ENCODE measurements at places on chromosomes 12 and 14. TPM values are rescaled to one million over a fixed set of nuclear protein-coding genes. Genes with fewer than 3 reads are reported as not detected.

DNA sequence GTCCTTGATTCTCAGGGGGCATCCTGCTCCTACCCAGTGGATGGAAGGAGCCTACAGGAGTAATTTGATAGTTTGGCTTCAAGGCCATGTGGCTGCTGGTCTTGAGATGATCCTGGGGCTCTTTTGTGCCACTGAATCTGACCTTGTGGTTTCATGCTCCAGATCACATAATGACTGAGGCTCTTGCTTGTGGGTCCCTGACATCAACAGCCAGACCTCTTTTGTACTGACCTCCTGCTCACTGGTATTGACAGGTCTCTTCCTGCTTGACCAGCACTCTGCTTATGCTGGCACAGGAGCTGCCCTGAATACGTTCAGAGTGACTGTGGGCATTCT lies 23.2 kb upstream of the JPH4 start:
- DNase-seq: no peak

DNA sequence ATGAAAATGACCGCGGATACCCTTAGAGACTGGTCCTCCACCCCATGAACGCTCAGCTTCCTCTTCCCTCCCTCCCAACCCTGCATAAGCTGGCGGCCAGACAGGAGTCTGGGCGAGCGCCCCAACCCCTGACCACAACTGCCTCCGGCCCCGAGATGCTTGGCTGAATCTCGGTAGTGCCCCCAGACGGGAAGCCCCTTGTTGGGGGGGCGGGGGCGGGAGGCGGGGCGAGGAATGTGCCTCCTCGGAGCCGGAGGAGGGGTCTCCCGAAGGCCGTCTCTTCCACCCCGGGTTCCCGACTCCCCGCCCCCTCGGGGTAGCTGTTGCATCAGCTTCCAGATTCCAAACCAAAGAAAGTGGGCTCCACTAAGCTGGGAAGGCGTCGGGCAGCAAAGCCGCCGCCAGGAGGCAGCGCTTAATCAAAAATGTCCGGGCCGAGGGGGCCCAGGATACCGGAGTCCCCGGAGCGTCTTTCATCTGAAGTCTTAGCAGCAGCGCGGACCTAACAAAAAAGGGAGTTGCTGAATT lies 7.1 kb upstream of the MRPL52 start:
- DNase-seq: peak; percentile 77

- no peak for DNase-seq
Observed at GRCh38 chr14:93543766-93544165, 113.0 kb downstream of the UNC79 start.

The TSPAN19 gene
- 0.51 TPM for total RNA-seq

- no peak for DNase-seq
Observed at GRCh38 chr12:65640489-65640901, 183.8 kb upstream of the HMGA2 start.

The FGF23 gene
- not detected for total RNA-seq

The EIF2S3B gene
- 2.4 TPM for total RNA-seq

GRCh38 chr14:100304825-100305323 lies 1.4 kb downstream of the SLC25A29 start:
- DNase-seq: peak; percentile 78

The ADCY6 gene
- 12.9 TPM for total RNA-seq

The IRAK3 gene
- 5.3 TPM for total RNA-seq

DNA sequence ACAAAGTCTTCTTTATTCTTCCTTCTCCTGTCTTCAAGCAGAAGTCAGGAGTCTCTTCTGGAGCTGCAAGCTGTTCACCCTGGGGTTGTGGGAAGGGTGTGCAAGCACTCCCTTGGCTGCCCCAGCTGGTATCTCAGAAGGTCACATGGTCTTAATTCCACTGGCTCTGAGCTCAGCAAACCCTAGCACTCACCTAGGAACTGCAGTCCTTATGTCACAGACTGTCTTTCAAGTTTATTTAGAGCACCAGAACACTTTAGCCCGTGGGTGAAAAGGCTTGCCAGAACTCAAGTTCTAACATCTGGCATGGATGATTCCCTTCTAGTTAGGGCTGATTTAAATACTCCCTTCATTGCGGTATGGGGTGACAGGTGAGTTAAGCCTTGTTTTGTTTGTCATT lies 379.0 kb downstream of the CCER1 start:
- no peak for DNase-seq

GRCh38 chr14:72472845-72473244 lies 421.1 kb downstream of the DPF3 start:
- no peak for DNase-seq

GRCh38 chr12:110020956-110021355 lies 21.7 kb downstream of the ANKRD13A start:
- DNase-seq: no peak

GRCh38 chr12:121214855-121215745 lies 5.2 kb downstream of the P2RX4 start:
- DNase-seq: peak; percentile 76

GRCh38 chr14:33590891-33591630 lies 359.8 kb downstream of the EGLN3 start:
- no peak for DNase-seq

DNA sequence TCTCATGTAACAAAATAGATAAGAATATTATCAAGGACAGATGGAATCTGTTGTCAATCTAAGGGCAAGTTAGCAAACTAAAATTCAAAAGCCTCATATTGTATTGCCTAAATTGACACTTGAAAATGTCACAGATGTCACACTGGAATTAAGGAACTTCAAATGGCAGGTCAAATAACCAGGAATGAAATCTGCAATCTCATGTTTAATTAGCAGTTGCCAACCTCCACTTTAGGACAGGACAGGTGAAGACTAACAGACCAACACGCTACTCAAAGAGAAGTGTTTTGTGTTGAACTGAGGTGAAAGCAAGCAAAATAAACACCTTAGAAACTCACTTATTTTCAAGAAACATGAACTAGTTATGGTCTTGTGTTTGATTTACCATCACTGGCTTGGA lies 11.1 kb downstream of the KIF21A start:
- DNase-seq: no peak

DNA sequence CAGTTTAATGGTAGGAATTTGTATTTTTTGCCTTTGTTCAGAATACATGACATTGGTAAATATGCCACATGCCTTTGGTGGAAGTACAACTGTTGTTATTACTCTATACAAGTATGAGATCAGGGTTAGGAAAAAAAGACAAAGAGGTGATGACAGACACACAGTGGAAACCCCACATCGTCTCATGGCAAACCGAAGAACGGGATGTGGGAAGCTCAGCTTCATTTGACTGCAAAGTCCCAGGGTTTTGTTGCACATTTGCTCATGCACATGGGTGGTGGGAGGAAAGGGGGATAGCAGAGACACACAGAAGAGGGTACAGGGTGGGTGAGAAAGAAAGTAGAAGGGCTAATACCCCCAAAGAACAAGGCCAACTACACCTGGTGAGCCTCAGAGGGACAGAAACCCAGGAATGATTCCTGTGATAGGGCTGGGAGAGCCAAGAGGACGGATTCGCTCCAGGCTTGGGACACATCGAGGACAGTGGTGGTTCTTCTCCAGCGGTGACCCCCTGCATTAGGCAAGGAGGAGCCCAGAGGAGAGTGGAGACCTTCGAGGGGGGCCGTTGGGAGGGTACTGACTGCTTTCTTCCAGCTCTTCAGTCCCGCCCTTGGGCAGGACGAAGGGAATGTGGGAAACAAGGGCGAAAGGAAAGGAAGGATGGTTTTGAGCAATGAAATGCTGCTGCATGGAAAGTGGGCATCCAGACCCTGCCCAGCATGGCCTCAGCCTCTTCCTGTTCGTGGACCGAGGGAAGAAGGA lies 8.1 kb downstream of the VAMP1 start:
- DNase-seq: no peak

The LMO3 gene
- 16.5 TPM for total RNA-seq

Measured in pancreas (tissue), 10 donors.